Hypothalamus (tissue), 51 donors: ENCODE measurements at places on chromosomes 5 and 9.
A peak's percentile ranks its signal among the peaks of the same experiment; 100 is the strongest.

DNA sequence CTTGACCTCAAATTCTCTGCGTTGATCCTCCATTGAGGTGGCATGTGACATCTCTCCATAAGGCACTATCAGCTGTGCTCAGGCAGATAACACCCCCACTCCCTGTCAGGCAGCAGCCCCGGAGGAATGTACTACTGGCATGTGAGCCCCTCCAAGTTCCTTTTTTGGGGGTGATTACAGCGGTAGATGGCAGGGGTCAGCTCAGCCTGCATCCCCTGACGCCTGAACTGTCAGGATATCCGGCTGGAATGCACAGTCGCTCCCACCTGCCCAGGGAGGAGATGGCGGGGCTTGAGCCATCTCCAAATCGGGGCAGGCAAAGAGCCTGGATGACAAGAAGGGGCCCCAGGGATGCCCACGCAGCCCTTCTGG is 40.8 kb downstream of the FAM78A start:
- no peak for DNase-seq

GRCh38 chr5:167147879-167148278 is 1143.6 kb upstream of the WWC1 start:
- no peak for DNase-seq

- no peak for DNase-seq
Observed at GRCh38 chr5:35618304-35618636, 607 bp downstream of the SPEF2 start.

- DNase-seq = no peak
Observed at GRCh38 chr5:35780236-35780635, 76.5 kb upstream of the IL7R start.

- DNase-seq = no peak
Observed at GRCh38 chr5:1734908-1735289, 64.7 kb downstream of the MRPL36 start.

GRCh38 chr9:115133649-115134048 is 15.7 kb upstream of the TNC start:
- DNase-seq = no peak

- DNase-seq = no peak
Observed at GRCh38 chr9:79671558-79671957, 99.8 kb downstream of the TLE4 start.

DNA sequence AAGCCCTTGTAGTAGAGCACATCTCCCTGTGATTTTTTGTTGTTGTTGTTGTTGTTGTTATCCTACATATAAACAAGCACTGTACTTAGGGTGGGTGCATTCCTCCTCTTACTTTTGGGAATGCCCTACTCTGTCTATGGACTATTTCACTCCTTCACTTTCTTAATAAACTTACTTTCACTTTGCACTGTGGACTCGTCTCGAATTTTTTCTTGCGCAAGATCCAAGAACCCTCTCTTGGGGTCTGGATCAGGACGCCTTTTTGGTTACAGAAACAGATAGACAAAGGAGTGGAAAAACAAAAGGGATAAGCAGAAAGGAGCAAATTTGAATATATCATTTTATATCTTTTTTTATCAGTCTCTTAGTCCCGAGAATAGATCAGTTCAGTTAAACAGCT is 14.4 kb upstream of the PAIP1 start:
- DNase-seq = no peak

GRCh38 chr5:151607304-151607703 is 16.2 kb upstream of the FAT2 start:
- no peak for DNase-seq

DNA sequence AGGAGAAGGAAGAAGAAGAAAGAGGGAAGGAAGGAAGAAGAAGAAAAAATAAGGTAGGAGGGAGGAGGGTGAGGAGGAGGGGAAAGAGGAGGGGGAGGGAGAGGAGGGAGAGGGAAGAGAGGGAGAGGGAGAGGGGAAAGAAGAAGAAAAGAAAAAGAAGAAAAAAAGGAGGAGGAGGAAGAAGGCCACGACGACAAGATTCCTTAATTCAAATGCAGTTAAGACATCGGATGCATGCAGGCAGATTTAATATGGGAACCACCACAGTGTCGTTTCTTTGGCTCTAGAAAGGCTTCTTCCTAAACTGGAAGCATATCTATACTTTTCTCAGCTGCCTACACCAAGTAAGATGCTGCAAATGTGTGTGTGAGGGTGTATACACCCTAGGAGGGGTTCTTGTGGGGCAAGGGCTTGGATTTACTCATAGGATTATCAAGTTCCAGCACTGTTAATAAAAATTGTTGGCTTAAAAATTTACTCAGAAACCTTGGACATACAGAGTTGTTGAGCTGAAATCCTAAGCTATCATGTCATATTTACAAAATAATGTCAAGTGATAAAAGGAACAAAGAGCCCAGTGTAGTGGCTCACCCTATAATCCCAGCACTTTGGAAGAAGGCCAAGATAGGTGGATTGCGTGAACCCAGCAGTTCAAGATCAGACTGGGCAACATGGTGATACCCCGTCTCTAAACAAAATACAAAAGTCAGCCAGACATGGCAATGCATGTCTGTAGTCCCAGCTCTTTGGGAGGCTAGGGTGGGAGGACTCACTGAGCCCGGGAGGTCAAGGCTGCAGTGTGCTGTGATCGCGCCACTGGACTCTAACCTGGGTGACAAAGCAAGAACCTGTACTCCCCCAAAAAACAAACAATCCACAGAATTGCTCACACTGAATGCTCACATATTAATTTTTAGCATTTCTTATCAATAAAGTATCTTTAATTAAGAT is 108.5 kb downstream of the UBAP2 start:
- no peak for DNase-seq

GRCh38 chr5:164869325-164869724 is 1363.9 kb downstream of the MAT2B start:
- no peak for DNase-seq

DNA sequence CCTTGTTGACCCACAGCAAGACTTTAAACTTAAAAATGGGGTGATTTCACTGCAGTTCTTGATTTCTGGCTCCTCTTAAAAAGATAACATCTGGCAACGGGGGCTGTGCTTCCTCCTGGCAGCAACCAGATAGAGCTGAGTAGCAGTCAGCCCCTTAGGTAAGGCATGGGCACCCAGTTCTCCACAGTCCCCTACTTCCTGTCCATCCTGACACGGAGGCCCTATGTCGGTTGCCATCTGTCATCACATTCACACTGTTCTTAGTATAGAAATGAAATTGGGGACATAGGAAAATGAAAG is 11.7 kb downstream of the CD74 start:
- no peak for DNase-seq

- DNase-seq = no peak
Observed at GRCh38 chr9:84331119-84331809, 9.3 kb downstream of the SLC28A3 start.

- no peak for DNase-seq
Observed at GRCh38 chr5:522899-523440, 1.3 kb downstream of the SLC9A3 start.

DNA sequence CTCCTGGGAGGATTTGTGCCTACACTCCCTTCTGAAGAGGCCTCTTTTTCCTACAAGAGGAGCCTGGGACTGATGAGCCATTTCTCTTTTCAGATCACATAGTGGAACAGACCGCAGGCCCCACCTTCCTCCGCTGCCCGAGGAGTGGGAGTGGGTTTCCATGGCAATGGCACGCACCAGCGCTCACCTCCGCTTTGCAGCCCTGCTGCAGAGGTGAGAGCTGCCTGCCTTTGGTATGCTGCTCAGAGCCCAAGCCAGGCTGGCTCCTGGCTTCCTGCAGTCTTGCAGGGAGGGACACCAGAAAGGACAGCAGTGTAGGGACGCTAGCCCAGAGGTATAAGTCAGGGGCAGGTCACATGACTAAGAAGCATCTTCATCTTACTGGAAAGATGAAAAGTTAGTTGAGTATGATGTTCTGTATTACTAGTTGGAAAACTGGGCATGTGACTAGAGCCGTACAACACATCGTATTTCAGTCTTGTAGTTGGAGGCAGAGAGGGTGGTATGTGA is 12.4 kb downstream of the PTTG1 start:
- peak; percentile 35 for DNase-seq

DNA sequence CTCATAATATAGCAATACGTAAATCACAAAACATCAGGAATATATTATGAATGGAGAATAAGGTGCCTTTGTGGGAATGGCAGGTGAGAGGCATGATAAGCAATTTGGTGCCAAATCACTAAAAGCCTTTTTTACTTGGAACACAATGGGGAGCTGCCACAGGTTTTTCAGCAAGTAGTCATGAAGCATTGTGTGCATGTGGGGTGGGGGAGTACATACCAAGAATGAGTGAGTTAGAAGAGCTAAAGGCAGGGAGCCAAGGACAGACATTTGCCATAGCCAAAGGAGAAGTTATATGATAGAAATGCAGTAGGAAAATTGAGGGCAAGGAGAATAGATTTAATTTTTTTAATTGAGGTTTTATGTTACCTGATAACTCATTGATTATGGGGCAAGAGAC is 445.0 kb upstream of the SMC2 start:
- no peak for DNase-seq

DNA sequence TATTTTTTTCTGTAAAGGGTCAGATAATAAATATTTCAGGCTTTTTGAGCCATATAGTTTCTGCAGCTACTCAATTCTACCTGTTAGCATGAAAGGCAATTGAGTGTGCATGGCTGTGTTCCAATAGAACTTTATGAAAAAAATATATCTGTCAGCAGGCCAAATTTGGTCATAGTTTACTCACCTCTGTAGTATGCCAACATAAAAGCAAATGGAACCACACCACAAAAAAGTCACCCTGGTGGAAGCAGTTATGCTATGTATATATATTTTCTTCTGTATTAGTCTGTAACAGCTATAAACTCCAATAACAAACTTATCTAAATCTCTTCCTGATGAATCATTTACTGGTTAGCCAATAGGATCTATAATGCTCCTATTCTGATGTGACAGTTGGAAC is 3.4 kb downstream of the SLC38A9 start:
- DNase-seq = no peak

DNA sequence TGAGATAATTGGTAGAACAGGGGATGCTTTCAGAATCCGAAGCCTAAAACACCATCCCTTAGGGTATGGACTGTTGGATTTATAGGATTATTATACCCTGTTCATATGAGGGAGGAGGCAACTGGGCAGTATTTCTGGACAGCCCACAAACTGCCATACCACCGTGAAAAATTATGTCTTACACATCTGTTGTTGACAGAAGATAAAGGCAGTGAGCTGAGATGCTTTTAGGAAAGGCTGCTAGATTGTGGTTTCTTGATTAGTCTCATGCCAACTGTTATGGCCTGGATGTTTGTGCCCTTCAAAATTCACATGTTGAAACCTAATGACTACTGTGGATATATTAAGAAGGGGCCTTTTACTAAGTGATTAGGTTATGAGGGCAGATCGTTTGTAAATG is 83.7 kb upstream of the DHFR start:
- no peak for DNase-seq

DNA sequence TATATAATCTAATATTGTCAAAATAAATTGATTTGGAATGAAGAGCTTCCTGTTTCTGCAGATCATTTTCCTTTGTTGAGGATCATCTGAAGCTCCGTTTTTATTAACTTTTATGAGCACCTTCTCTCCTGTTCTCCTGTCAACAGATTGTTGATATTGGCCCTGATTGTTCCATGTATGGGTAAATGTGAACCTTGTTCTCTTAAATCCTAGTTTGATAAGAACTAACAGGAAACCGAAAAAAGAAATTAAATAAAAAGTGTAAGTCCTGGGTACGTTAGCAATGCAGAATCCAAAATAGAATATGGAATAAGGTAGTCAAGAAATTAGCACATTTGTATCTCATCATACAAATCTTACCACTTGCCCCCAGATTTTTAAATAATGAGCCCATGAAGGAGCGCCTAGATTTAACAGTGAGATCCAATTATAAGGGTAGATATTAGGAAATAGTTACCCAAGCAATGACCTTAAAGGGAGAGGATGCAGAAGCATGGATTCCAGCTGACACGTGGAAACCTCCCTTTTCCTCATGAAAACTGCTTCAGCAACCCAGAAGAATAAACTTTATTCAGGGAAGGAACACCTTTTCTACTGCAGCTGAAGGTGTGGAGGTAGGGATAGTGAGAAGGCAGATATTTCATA is 80.8 kb upstream of the PIK3R1 start:
- no peak for DNase-seq

- DNase-seq = no peak
Observed at GRCh38 chr9:8331507-8332330, 532.1 kb upstream of the DMAC1 start.

DNA sequence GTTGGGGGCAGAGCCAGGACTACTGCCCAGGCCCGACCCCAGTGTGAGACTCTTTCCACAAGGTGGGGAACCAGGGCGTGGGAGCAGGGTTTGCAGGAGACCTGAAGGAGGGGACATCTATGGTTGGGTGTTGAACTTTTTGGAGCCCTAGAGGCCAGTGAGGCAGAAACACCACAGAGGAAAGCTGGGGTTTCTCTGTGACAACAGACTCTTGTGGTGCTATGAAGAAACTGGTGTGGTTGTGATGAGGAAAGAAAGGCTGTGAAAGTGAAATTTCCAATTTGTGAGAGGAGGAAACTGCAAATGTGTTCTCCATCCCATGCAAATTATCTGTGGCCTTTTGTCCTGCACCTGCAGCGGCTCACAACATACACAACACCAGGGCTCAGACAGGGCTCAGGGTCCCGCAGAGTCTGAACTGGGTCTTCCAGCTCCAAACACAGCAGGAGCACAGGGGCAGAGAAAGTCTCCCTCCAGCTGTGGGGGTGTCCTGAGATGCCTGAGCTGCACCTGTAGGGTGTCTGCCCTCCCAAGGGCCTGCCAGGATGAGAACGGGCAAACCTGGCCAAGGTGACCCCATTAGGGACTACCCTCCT is 51.4 kb upstream of the GRHPR start:
- DNase-seq = no peak

DNA sequence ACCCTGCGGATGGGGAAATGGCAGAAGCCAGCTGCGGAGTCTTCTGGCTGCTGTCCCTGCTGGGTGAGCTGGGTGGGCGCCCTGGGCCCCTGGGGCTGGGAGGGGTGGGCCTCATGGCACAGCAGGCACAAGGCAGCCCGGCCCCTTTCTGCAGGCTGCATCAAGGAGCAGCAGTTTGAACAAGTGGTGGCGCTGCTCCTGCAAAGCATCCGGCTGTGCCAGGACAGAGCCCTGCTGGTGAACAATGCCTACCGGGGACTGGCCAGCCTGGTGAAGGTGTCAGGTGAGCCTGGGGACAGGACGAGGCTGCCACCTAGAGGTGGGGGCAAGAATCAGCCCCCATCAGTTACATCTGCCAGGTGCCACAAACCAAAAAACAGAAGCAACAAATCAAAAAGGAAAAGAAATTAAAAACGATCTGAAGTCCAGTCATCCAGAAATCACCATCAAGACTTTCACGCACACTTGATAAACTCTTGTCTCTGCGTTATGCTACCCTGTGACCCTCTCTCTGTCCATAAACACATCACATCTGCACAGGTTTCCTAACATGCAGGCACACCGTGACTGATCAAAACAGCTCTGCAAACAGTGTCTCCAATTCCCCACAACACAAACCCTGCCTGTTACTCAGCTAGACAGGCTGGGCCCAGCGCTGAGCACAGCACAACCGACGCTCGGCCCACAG is 13.9 kb downstream of the REXO4 start:
- DNase-seq = no peak
